Stimulated activated CD4-positive, alpha-beta T cell treated with anti-CD3 and anti-CD28 coated beads, Interleukin-15, amount 100 ng/mL, for 1 hour (primary cell): ENCODE measurements at places on chromosomes 3 and 15.

DNA sequence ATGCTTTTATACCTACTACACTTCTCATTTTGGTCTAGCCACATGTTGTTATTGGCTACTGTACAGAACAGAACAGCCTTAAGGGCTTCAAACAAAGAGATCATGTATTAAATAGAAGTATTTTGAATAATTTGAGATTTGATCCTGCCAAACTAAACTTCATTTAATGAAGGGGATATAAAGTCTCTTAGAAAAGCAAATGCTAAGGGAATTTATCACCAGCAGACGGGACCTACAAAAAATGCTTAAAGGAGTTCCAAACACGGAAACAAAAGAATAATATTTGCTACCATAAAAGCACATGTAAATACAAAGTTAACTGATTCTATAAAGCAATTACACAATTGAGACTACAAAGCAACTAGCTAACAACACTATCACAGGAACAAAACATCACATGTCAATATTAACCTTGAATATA, 23.6 kb upstream of the FMN1 start:
- no peak for DNase-seq

GRCh38 chr3:119468041-119468440, 722 bp upstream of the POGLUT1 start:
- DNase-seq: no peak

GRCh38 chr15:70420948-70421482, 323.3 kb upstream of the TLE3 start:
- DNase-seq: no peak

DNA sequence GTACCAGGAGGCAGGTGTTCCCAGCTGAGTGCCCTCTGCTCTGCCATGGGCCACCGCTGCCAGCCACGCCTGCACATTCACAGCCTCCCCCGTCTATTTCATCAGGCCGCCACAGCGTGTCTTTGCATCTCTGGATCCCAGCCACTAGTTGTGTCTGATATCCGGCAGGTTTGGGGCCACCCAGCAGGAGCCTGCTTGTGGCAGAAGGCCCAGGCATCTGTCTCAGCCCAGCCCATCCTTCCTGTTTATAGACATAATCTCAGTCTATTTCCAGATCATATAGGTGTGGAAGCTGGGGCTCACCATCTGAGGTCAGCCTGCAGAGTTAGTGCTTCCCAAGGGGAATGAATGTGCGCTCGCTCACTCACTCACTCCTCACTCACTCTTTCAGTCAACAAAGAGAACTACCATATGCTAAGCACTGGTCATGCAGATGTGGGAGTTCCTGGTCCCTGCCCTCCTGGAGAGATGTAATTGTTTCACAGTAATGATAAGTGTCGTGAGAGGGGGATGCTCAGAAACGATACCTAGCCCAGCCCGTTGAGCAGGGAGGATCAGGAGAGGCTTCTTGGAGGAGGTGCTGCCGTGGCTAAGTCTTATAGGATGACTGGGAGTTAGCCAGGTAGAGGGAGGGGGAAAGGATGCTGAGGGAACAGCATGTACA, 60.6 kb downstream of the FGD5 start:
- DNase-seq: no peak

GRCh38 chr3:31945738-31946052, 35.4 kb downstream of the OSBPL10 start:
- DNase-seq: no peak

- DNase-seq: no peak
Measured at GRCh38 chr15:51536965-51537574, 85.5 kb downstream of the DMXL2 start.

GRCh38 chr3:32313723-32314473, 75.4 kb downstream of the CMTM8 start:
- no peak for DNase-seq

DNA sequence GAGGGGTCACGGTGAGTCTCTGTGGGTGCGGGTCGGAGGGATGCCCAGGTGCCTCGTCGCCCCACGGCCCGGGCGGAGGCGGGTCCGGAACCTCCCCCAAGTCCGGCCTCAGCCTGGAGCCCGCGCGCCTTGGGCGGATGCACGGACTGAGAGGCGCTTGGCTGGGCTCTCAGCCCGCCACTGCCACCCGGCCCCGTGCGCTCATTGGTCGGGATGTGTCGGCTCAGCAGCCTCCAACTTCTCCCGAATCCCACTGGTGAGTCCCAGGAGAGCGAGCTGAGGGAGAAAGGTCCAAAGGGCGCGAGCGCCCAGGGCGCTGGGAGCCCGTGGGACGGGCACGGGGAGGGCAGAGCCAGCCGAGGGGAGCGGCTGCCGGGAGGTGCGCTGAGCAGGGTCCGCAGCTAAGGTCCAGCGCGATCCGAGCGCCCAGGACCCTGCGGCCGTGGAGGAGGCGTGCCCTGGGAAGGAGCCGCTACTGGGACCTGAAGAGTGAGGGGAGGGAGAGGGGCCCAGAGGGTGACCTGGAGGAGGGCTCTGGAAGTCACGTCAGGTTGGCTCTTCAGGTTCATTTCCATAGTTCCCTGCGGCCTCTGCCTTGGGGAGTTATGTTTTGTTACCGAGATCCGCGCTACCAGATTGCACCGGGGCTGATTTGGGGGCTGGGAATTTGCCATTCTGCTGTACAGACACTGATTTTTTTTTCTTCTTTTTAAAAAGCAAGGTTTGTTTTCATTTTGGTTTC, at the start of gene MME:
MME (plus strand) TSS at position 574 of the 742 bp plus-strand sequence. CDS start 3,849 bp downstream, outside the sequence.
- no peak for DNase-seq

DNA sequence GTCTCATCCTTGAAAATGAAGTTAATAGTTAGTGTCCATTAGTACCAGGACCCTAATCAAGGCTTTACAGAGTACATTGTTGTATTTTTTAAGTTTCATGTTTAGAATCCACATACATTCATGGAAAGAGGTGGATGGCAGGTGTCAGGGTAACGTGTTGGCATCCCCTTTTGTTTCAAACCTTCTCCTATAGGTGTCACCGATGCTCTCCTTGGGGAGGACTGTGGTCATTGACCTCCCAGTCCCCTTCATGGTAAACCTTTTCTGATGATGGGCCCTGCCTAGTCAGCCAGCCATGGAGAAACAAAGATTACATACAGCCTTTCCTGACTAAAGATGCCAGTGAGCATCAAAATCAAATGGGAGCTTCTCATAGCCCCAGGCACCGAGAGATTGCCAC, 574.8 kb downstream of the AGBL1 start:
- DNase-seq: no peak

- no peak for DNase-seq
Measured at GRCh38 chr15:75782926-75783325, 60.3 kb upstream of the UBE2Q2 start.

GRCh38 chr3:29282427-29283230, 1.8 kb downstream of the RBMS3 start:
- DNase-seq: no peak

DNA sequence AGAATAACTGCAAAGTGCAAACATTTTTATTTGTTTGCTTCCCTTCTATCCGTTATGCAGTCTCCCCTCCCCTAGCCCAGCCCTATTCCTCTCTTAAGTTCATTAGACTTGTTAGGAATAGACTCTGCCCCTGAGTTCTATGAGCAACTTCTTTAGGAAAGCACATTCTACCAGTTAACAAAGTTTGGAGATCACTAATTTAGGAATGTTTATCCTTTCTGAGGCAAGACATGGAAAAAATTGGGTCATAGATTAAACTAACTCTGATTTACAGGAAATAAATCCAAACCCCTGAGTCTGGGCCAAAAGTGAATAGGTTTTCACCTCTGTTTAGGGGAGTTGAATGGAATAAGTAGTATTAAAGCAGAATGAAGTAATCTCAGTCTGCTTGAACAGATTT, 34.4 kb downstream of the C3orf80 start:
- no peak for DNase-seq

DNA sequence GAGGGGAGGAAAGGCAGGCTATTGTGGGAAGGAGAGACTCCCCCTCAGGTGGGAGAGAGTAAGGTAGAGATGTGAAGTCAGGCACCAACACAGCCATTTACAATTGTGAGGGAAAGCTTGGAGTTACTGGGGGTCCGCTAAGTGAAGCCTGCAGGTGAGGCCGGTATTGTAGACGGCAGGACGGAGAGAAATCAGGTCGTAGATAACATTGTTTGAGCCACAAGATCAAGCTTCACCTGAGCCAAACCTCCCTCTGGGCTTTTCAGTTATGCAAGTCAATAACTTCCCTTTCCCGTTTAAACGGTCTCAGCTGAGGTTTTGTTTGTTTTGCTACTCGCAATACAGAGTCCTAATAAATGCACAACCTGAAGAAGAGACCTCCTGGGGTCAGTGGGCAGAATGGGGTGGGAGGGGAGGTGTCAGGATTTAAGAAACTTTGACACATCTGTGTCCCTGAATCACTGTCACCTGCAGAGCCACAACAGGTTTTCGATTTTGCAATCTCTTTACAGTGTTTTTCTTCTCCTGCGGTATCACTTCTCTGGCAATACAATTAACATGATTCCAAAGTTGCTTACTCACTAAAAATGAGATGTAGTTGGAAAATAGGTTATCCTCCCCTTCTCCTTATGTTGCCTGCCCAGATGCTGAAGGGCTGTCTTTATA, 72.0 kb upstream of the GLCE start:
- DNase-seq: no peak

DNA sequence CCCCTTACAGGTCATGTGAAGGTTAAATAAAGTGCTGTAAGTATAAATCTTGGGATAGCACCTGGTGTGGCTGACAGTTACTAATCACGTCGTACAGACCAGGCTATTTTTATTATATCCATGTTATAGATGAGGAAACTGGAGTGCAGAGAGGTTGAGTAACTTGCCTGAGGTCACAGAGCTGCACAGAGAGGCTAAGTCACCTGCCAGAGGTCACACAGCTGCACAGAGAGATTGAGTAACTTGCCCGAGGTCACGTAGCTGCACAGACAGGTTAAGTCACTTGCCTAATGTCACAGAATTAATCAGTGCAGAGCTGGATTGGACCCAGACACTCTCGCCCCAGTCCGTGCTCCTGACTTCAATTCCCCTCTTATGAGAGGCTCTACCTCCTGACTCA, 171.5 kb downstream of the NUP210 start:
- DNase-seq: no peak

DNA sequence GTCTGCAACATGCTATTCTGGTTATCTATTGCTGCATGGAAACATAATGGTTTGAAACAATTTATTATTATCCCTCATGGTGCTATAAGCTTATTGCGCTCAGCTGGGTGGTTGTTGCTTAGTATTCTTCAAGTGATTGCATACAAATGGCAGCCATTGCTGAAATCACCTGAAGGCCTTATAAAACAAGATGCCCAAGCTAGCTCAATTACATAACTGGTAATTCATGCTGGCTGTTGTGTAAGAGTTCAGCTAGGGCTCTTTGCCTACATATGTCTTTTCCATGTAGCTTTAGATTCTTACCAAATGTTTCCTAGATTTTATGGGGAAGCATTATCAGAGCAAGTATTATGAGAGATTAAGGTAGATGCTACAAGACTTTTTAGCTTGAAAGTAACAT, 644.0 kb upstream of the CBLB start:
- DNase-seq: no peak

DNA sequence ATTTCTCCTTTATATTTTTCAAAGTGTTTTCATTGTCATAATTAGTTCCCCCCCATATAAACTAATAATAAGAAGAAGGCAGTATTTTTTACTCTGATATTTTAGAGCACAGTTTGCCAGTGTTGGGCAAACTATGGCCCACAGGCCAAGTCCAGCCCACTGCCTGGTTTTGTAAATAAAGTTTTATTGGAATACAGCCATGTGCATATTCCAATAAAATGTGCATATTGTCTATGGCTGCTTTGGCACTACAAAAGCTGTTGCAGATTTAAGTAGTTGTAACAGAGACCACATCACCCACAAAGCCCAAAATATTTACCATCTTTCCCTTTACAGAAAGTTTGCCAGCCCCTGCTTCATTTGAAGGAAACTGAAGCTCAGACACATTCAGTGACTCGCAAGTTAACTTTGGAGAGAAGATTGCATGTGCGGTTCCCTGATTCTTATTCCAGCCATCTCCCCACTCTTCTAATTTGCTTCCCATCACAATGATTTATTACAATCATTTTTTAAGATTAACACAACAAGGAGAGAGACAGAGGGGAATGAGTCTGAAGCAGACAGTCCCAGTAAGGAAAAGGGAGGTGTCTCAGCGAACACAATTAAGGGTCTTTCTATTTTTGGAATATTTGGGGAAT, 48.9 kb downstream of the RFTN1 start:
- no peak for DNase-seq

GRCh38 chr3:84755860-84756259, 202.9 kb upstream of the CADM2 start:
- no peak for DNase-seq

DNA sequence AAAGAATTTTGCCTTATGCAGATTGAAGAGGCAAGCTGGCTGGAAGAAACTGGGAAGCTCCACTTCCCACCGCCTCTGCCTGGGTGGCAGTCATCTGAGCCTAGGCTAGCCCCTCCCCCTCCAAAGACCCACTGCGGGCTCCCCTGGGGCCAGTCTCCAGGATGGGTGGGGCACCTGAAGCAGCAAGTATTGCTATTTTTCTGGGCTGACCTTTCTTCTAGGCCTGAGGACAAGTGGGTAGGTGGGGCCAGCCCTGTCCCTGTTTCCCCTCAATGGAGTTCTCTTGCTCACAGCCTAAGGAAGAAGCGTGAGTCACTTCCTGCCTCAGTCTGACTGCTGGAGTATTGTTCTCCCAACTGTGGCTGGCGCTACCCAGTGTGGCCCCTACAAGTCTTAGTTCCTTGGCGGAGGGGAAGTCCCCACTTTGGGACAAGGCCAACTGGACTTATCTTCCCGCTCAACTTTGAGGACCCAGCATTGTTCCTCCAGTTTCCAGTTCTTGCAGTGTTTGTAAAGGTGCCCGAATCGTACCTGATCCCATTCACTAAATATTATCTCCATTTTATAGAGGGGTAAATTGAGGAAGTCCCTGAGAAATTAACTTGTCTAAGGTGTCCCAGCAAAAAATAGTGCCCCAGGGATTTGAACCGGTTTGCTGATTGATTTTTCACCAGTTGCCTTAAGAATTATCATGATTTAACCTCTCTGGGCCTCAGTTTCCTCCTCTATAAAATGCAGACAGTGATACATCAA, 1.4 kb downstream of the FURIN start:
- DNase-seq: no peak

DNA sequence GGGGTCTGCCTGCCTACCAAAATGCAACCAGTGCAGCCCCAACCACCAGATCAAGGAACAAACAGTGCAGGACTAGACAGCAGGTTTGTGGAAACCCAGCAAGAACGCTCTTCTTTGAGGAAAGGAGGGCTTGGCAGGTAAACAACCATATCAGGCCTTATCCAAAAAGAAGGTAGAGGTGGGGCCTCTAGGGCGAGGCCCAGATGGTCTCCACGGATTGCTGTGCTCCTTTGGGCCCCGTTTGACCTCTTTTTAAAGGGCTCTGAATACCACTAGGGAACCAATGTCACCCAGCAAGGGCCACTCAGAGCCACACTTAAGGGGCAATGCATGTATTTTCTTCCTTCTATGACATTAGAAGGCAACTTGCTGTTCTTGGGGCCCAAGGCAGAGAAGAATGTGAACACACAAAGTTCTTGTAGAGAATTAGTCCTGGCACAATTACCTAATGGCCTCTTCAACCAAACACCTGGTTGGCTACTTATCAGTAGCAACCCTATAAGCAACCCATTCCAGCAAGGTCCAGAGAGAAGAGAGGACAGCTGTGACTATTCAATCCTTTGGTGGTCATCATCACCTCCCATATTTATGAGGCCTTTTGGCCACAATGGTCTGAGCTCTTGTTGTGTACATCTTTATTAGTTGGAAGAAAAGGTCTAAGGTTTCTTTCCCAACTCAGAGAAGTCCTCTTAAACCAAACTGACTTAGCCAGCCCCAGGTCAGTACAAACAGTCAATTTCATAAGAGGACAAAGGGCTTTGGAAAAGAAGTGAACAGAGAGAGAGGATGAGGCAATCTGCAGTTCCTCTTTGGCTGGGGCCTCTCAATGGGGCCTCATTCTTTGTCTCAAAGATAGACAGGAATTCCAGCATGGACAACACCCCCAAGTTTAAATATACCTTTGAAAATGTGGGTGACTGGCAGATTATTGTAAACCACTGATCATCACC, 36.0 kb downstream of the FOXP1 start:
- no peak for DNase-seq
